NCI-H1417 treated with DMSO at 0.1 percent for 48 hours (cell line): ENCODE measurements at places on chromosomes 11 and 22.

DNA sequence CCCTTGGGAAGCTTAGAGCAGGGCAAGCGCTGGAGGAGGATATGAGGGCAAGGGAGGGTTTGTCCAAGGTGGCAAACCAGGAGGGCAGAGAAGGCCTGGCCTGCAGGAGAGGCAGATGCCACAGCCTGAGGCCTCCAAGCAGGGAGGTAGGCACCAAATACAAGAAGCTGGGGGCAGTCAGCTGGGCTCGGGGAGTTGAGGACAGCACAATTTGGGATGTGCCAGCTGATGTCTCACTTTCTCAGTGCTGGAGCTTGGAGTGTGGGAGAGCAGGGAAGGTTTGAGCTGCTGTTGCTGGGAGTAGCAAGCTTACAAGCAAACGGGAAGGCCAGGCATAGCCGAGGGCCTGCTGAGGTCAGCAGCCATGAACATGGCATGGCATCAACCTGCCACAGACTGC lies 4.0 kb downstream of the ZDHHC24 start:
- no peak for DNase-seq

DNA sequence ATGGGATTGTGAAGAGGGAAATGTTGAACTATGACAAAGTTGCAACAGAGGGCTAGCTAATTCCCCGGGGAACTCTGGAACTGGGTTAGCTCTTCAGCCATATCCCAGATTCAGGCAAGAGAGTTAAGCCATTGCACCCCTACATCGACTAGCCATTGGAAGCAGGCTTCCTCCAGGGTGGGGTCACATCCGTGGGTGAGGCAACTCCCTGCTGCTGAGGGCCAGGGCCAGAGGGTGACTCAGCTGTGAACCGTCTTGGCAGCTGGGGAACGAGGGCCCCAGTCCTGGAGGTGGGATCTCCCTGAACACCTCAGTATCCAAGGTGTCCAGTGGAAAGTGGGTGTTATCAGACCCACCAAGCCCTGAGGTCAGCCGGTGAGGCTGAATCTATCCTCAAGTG lies 41.1 kb downstream of the RPS6KA4 start:
- DNase-seq: no peak

DNA sequence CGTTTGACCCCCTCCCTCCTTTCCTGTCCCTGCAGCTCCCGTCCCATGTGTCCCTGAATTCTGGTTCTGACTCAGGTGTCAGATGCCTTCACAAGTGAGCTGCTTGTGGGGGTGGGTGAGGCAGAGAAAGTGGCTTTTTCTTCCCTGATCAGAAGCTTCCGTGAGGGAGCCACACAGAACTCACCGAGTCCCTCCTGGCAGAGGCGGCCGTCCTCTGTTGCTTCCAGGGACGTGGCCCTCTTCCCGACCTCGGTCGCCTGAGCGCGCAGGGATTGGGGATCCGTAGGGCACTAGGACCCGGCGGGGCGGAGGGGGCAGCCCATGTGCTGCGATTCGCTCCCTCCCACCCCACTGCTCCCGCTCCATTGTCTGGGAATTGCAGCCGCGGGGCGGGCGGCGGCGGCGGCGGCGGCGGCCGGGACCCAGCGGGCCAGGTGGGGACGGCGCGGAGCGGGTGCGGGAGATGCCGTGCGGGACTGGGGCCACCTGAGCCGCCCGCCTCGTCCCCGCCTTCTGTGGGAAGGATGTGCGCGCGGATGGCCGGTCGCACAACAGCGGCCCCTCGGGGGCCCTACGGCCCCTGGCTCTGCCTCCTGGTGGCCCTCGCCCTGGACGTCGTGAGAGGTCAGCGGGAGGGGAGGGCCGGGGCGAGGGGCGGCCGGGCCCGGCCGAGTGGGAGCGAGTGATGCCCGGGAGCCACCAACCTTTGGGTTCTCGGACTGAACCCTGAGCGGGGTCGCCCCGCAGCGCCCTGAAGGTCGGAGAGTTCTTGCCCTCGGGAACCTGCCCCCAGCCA lies at the start of gene TMEM132A:
TSS of gene TMEM132A (plus strand) at position 351 of the 796 bp plus-strand sequence. CDS start at position 525, 174 bp downstream.
- DNase-seq: peak; percentile 41

- no peak for DNase-seq
Observed at GRCh38 chr22:46584081-46584921, 35.9 kb upstream of the GRAMD4 start.

- DNase-seq: no peak
Observed at GRCh38 chr11:33668468-33668825, 32.2 kb downstream of the C11orf91 start.

GRCh38 chr22:28171115-28171514 lies 252.1 kb upstream of the PITPNB start:
- DNase-seq: no peak

DNA sequence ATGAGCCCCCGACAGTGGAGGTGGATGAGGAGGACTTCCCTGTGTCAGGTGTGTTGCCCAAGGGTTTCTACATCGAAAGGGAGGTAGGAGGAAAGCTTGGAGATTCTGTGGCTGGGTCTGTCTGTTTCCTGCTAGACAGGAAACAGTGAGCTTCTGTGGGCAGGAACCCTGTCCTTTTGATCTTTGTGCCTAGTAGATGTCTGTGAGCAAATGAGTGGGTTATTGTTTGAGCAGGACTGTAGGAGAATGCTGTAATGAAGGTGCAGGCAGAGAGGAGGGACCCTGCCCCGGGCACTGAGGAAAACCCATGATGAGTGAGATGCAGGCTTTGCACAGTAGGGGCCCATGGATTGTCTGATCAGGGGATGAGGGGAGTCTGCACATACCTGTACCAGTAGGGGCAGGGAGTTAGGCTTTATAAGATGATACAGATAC lies 14.0 kb downstream of the USP35 start:
- DNase-seq: no peak

GRCh38 chr11:57499983-57500461 lies 15.5 kb downstream of the SLC43A1 start:
- no peak for DNase-seq

DNA sequence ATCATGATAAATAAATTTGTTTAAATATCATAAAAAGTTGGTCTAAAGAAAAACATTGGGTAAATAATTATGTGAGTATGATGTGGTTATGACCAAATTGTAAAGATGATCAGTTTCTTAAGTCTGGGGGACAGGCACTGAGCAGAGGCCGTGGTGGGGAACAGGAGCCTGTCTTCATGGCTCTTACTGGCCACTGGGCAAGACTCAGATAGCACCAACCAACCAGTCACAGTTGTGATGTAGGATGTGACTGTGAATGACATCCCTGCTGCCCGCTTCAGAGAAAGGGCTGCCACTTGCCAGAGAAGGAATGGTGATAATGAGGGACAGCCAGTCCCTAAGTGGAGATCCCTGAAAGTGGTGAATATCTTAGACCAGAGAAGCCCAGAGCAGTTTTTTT lies 7.0 kb downstream of the PTPRJ start:
- DNase-seq: no peak

DNA sequence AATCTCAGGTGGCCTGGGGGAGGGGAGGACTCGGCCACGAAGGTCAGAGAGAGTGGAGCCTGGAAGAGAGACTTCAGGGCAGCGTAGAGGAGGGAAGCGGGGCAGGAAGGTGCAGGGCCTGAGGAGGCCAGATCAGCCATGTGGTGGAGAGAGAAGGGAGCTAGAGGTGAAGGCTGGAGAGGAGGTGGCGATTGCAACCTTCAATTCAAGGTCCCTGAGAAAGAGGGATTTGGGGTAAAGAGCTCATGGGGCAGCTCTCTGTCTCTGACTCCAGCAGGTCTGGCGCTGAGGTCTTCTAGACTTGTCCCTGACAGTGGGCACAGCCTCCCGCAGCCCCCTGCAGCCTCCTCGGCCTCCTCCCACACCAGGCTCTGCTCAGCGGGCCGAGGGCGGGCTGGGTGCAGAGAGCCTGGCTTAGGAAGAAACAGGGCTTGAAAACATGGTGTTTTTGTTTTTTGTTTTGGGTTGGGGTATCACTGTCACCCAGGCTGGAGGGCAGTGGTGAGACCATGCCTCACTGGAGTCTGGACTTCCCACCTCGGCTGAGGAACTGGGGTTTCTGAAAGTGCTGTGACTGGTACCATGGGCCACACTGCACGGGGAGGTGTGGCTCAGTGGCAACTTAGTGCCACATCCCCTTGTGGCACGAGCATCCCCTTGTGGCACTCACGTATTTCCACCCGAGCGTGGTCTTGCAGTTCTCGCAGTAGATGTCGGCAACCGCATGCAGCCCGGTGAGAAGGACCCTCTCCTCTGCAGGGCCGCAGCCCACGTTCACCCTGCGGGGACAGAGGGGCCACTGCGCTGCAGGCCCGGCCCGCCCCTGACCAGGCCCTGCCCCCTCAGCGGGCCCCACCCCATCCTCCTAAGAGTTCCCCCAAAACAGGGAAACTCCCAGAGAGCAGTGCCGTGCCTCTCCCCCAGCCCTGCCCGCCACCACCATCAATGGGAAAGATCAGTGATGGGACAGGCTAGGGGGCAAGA lies 32.6 kb downstream of the YPEL1 start:
- no peak for DNase-seq

DNA sequence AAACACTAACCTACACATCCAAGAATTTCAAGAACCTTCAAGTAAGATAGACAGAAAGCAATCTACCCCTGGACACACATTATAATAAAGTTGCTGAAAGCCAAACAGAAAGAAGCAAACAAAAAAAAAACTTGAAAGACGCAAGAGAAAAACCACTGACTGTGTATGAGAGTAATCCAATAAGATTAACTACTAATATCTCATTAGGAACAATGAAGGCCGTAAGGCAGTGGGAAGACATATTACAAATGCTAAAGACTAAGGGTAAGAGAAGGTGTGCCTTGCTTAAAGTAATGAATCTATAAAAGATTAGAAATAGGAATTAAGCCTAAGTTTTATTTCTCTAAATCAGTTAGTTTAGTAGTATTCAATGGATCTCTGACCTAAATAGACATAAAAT lies 1109.1 kb downstream of the JRKL start:
- DNase-seq: no peak

DNA sequence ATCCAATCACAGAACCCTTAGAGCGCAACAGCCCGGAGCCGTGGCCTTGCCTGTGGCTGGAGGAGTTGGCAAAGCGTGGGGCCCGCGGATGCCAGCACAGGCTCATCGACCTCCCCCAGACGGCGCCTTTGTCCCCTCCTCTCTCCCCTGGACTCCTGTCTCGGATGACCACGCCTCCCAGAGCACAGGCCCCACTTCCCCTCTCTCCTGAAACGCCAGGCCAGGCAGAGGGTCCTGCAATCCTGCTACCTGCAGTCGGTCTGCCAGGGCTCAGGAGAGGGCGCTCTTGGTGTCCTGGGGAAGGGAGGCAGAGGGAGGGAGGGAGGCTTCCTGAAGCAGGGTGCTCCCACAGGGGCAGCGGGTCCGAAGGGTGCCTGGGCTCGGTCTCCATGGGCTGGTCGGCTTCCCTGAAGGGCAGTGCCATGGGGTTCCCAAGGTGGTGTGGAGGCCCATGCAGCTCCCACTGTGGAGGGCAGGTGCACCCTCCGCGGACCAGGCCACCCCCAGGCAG lies 16.6 kb upstream of the TTLL12 start:
- DNase-seq: no peak

DNA sequence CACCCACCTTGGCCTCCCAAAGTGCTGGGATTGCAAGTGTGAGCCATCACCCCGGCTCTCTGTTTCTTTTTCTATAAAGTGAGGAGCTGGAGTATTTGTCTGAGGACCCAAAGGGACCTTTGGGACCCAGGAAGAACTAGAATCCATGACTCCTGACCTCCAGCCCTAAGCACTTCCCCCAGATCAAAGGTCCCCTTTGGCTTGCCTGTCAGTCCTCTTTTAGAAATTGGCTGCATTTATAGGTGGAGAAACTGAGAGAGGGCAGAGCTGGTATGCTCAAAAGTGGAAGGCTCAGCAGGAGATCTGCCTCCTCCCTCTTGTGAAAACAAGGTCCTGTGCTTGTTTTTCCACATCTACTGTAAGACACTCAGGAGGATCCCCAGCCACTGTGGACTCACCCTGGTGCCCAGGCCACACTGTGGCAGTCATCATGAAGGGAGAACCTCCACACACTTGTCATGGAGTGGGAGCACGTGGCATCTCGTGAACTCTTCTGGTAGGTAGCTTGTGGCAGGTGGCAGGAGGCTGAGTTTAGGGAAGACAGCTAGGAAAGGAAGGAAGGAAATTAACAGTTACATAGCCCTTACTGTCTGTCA lies 12.4 kb upstream of the PLEKHA7 start:
- no peak for DNase-seq

GRCh38 chr11:16769386-16769785 lies 30.9 kb downstream of the C11orf58 start:
- no peak for DNase-seq

GRCh38 chr11:20387261-20388095 lies at the start of gene PRMT3:
Gene PRMT3 (plus strand): TSS chr11:20387716. CDS start chr11:20387747, 31 bp downstream.
- DNase-seq: peak; percentile 72

DNA sequence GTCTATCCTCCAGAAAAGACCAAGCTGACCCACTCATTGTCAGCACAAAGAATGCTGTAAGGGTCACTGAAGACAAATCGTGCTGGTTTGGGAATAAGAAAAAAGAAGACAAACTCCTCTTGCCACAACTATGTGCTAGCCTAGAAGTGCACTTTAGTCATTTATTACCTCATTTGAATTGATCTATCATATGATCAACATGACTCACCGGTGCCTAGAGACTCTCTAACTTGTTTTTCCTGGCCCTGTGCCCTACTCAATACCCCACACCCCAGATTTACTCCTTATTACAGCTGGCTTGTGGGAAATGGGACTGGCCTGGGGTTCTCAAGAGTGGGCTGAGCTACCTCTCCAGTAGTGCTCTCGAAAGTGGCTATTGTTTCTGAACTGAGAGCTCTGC lies 35.9 kb upstream of the HORMAD2 start:
- no peak for DNase-seq

- DNase-seq: no peak
Observed at GRCh38 chr11:107493117-107493516, 35.5 kb upstream of the CWF19L2 start.

DNA sequence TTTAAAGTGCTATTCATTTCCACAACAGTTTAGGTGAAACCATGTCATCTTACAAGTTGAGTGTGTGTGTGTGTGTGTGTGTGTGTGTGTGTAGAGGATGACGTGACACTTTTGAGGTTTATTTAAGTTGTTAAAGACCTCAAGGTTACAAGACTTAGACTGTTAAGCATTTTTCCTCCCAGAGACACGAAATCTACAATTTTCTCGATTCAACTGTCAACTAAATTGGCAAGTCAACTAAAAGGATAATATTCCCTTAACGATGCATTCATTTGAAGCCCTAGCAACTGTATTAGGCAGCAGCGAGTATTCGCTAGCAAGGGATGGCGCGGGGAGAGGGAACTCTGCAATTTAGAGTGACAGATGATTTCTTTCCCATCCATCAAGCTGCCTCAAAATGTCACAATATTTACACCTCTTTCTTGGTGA lies 17.6 kb upstream of the BDNF start:
- no peak for DNase-seq
